ENCODE measurements at places on chromosomes 3 and 15.

- DNase-seq, result no peak
Observed at GRCh38 chr3:146152834-146153233, 8.2 kb downstream of the PLOD2 start.

DNA sequence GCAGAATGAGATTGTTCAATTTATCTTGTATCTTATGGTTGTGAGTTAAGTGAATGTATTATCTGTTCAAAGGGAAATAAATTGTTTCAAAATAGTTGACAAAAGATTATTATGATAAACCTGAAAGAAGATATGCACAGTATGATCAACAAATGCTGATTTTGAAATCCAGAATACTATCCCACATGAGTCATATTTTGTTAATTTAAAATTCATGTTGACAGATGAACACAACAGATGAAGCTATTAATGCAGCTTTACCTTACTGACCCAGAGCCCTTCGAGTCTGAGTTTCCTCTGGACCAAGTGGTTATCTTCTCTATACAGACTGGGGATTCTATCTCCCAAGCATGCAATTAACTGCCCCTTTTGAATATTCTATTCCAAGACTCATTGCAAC lies 482.8 kb downstream of the FGF12 start:
- DNase-seq, result no peak

DNA sequence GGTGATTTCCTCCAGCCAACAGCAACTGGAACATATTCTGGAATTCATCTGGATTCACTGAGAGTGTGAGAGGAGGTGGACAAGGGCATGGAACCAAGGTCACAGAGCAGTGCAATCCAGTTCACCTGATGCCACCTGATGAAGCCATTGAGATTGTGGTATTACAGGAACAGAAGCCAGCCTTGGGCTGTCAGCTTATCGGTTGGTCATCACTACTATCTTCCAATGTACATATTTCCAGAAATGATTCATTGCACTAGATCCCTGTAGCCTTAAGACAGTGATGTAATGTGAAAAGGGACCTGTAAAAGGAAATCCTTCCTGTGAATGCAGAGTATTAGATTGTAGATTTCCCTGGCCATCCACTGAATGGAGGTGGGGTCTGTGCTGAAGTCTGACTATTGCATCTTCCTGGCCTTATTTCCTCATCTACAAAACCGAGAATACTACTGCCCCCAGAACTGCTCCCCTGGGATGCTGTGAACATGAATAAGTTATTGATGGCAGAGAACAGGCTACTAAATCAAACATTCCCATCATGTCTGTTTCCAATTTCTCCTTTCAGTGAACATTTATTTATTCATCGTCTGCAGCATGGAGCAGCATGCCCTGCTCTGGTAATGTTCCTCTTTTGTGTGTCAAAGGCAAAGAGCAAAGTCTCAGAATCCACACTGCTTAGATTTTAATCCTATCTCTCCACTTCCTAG lies 47.4 kb upstream of the TPM1 start:
- no peak for DNase-seq

DNA sequence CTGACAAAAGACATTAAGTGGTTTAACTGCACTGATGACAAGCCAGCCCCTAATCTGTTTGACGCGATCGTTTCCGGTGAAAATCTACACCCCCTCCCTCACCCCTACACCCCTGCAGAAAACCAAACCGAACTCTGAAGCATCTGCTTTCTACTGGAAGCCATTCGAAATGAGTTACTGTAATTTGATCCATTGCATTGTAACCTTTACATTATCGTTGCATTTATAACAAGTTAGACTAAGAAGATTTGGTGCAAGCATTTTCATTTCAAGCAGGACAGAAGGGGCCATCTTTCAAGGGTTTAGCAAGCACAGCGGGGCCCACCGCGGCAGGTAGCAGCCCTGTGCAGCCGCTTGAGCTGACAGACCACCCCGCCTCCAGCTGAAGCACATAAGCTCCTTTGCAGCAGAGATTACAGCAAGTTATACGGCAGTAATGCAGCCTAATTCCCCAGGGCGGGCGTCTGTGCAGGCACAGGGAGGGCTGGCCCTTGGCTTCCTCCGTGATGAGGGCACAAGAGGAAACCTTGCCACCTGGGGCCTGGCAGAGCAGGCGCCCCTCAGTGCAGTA lies 79.3 kb downstream of the CHSY1 start:
- DNase-seq, result no peak

- DNase-seq, result no peak
Observed at GRCh38 chr3:9091486-9092235, 128.4 kb upstream of the RAD18 start.

DNA sequence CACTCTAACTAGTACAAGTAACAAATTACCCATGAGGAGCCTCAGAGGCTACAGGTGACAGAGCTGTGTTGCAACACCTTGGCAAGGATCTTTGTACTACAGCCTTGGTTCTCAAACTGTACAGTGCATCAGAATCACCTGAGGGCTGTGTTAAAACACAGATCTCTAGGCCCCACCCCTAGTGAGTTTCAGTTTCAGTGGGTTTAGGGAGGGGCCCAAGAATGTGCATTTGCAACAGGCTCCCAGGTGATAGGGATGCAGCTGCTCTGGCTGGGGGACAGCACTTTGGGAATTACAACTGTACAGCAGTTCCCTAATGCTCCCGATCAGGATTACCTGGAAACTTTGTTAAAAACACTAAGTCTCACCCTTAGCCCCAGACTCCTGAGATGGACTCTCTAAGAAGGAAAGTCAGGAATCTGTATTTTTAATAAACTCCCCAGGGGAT lies 66.1 kb upstream of the NR2F2 start:
- peak; percentile 33 for DNase-seq

- no peak for DNase-seq
Observed at GRCh38 chr3:30643763-30644462, 37.5 kb downstream of the TGFBR2 start.

GRCh38 chr15:33292717-33293307 lies 18.0 kb upstream of the RYR3 start:
- peak; percentile 61 for DNase-seq

GRCh38 chr15:86316726-86317383 lies 237.2 kb downstream of the AGBL1 start:
- DNase-seq, result no peak

DNA sequence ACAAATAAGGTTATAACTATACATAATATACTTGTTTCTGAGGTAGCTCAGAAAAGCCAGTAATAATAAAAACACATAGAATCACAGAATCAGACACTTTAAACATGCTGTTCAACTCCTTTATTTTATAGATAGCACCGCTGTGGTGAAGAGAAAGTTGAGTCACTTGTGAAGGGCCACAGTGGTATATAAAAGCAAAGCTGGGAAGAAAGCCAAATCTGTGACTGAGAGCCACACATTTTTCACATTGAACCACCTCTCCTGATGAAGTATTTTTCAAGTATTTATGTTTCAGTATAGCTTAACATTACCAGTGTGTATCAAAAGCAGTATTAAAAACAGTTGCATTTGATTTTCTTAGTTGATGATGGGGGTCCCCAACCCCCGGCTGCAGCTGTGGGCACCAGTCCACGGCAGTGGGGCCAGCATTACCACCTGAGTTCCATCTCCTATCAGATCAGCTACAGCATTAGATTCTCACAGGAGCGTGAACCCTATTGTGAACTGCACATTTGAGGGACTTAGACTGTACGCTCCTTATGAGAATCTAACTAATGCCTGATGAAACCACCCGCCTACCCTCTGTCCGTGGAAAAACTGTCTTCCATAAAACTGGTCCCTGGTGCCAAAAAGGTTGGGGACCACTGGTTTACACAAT lies 46.2 kb downstream of the TBL1XR1 start:
- DNase-seq, result no peak

Data from MM.1S (cell line).